DMS79 (cell line): ENCODE measurements at places on chromosomes 16 and 17.
A peak's percentile ranks its signal among the peaks of the same experiment; 100 is the strongest.

- DNase-seq = no peak
These were observed 215.7 kb downstream of the IRX3 start for GRCh38 chr16:54070789-54071343.

DNA sequence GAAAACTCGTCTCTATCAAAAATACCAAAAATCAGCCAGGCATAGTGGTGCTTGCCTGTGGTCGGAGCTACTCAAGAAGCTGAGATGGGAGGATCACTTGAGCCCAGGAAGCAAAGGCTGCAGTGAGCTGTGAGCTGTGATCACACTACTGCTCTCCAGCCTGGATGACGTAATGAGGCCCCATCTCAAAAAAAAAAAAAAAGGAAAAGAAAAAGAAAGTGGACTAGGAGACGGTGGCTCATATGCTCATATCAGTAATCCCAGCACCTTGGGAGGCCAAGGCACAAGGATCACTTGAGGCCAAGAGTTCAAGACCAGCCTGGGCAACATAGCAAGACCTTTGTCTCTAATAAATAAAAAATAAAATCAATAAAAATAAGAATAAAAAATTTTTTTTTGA lies 8.8 kb upstream of the SUMO2 start:
- DNase-seq = no peak

DNA sequence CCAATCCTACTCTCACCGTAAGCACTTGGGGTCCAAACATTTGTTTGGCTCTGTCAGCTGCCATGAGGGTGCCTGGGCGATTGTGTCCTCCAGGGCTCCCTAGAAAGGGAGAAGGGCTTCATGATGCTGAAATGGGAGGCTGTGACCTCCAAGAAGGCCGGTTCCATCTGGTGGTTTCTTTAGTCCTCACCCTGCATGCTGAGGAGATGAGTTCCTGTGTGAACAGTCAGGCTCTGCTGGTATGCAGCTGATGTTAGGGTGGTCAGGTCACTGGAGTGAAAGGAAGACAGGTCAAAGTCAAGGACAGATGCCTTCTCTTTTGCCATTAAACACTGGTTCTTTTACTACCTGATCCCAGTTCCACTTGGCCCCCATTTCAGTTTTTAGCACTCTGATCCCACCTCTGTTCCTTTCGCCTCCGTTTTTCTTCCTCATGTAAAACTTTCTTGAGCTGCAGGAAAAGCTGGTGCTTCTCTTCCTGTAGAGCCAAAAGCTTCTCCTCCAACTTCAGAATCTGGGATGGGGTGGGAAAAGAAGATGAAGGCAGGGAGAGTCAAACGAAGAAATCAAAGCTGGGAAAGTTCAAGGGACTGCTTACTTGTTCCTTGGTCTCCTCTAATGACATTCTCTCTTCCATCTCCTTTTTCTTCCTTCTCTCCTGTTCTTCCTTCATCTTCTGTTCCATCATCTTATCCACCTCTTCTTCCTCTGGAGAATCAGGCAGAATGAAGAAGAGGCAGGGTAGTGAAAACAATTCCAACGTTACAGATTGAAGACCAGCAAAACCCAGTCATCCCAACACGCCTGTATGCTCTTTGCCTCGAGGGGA lies 1.1 kb downstream of the GPS2 start:
- no peak for DNase-seq

- no peak for DNase-seq
These were observed 4.1 kb downstream of the ZNF688 start for GRCh38 chr16:30567160-30567990.

DNA sequence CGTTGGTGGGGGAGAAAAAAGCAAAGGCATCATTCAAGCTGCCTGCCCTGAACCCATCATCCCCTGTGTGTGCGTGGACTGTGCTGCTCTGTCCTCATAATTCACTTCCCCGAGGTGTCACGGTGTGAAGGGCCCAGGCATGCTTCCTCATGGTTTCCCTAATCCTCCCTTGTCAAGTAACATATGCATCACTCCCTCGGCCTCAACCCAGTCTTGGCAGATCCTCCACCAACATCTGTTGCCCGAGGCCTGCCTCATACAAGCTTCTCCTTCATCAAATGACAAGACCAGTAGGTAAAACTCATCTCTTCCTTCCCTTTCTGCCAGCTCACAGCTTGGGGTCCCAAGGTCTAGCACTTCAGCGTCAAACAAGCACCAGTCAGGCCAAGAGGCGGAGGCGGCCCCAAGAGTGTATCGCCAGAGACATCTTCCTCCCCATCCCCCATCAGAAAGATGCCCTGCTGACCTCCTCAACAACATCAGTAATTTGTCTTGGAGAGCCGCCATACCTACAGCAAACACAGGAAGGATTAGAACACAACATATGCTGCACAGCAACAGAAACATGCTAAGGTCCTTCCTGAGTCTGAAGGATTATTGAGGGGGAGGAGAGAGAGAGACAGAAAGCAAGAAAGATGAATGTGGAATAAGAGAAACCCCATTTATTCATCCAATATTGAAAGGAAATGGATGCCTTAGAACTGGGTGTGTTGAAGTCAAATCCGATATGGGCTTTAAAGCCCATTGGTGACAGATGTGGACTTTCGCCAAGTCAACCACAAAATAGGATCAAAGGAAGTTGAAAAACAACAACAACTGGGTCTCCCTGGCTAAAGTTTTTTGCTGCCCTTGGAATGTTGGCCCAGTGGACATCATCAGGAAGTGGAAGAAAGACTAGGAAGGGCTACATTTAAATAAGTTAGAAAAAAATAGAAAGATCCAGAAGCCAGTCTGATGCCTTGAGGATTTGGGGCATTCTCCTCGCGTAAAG lies 38.4 kb downstream of the SOX9 start:
- no peak for DNase-seq

DNA sequence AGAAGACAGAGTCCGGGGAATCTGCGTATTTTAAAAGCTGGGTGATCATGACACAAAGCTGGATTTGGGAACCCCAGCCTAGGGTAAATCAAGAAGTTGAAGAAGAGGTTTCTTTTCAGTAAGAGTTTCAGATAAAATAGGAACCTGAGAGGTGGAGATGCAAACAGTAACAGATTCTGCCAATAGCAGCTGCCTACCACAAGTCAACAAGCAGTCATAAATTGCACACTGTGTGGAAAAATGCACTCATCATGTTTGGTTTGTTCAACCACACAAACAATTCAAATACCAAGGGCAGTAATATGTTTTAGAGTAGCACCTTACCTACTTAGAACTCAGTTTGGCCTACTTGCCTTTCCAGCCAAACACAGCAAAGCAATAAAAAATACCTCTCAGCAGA lies 14.0 kb downstream of the MYO1D start:
- peak; percentile 20 for DNase-seq

- DNase-seq = no peak
These were observed 190.1 kb upstream of the HS3ST4 start for GRCh38 chr16:25501530-25502255.

DNA sequence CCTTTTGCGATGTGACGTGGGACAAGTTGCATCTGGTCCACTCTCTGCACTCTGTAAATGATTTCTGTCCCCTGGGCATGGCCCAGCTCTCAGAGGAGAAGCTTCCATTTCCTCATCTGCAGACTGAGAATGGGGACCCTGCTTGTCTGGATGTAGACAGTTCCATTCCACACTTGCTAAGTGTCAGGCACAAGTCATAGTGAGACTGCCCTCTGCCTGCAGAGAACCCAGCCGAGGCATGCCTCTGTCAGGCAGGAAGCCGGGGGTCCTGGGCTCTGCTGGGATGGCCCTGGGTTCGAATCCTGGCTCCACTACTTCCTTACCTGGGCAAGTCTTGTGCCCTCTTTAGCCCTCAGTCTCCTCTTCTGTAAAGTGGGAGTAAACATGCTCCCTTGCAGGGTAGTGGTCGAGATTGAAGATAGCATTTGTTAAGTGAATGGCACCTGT lies 4.1 kb downstream of the MAP2K3 start:
- no peak for DNase-seq
